ENCODE measurements at places on chromosomes 11 and 22. TPM values are rescaled to one million over a fixed set of nuclear protein-coding genes. Genes with fewer than 3 reads are reported as not detected.

Gene CENPM
- total RNA-seq = 3.5 TPM

Gene FAM111B
- 8.7 TPM for total RNA-seq

Gene MAP4K2
- 18.0 TPM for total RNA-seq

Gene SCGB1D2
- not detected for total RNA-seq

Gene OR5A1
- not detected for total RNA-seq

Gene TNNI2
- total RNA-seq = not detected

Gene SMC1B
- not detected for total RNA-seq

Gene EIF3L
- 409 TPM for total RNA-seq

Gene SOX10
- total RNA-seq = not detected

Gene KRTAP5-7
- 0.17 TPM for total RNA-seq

Gene CSNK2A3
- 2.6 TPM for total RNA-seq

Gene UPK3A
- total RNA-seq = not detected

Gene MED15
- 39.4 TPM for total RNA-seq

Gene GNAZ
- total RNA-seq = 0.87 TPM

Gene DENND5A
- 122 TPM for total RNA-seq

Gene FGF4
- total RNA-seq = not detected

Gene PRCP
- 46.3 TPM for total RNA-seq

Gene SPA17
- 7.4 TPM for total RNA-seq

Gene VPREB1
- not detected for total RNA-seq

Gene RAG2
- not detected for total RNA-seq

Measured in smooth muscle cell of trachea (primary cell).